ENCODE measurements at places on chromosomes 11 and 22.

- no peak for DNase-seq
Measured at GRCh38 chr11:60511393-60511792, 3.8 kb upstream of the MS4A13 start.

GRCh38 chr22:28021998-28022660 lies 103.1 kb upstream of the PITPNB start:
- no peak for DNase-seq

- no peak for DNase-seq
Measured at GRCh38 chr22:17875156-17875555, 100.9 kb upstream of the BID start.

DNA sequence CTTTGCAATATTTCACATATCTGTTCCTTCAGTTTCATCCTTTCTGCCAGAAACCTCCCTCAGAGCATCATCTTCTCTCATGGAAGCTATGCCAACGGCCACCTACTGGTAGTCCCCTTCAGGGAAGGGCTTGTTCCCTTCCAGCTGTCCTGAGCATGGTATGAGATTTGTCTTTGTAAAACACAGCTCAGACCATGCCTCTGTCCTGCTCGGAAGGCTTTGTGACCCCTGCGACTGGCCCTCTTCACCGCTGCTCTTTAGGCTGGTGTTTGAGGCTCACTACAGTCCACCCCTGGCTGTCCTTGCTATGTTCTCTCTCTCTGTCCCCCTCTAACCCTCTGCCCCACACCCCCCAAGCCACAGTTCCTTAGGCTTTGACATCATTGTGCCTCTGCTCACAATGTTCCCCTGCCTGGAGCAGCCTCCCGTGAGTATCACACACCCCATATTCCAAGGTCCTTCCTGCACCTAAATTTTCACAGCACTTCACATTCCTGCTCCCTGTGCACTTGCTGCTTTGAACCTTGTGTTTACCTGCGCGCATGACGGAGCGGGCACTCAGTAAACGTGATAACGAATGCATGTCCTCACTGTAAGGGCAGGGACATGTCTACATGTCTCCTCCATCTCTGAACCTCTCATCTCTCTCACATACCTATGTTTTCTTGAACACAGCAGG lies 24.0 kb upstream of the ACER3 start:
- no peak for DNase-seq

DNA sequence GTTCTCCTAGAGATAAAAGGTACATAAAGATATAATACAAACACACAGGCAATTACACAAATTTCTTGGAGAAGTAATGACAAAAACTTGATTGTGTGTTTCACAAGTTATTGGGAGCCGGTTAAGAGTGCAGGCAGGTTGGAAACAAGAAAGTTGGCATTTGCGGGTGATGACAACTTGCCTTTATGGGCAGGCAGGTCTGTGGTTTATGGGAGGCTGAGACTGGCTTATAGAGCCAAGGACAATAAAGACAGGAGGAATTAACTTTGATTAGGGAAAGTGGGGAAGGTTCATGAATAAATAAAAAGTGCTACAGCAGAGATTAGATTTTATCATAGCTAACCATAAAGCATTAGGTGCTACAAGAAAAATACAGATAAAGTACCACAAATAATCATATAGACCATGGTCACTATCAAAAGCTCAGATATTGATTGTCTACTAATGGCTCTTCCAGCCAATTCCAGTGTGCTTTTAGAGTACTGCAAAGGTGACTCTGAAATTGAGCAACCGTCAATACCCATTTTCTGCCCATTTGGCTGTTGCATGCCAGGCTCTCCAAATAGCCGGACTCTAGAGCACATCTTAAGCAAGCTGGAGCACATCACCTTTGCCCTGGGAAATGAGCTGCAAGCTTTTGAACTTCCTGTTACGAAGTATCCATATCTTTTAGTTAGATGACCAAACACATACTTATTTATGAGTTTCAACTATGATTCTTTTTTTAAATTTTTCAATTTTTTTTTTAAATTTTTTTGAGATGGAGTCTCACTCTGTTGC lies 33.9 kb upstream of the GAB2 start:
- DNase-seq: no peak

DNA sequence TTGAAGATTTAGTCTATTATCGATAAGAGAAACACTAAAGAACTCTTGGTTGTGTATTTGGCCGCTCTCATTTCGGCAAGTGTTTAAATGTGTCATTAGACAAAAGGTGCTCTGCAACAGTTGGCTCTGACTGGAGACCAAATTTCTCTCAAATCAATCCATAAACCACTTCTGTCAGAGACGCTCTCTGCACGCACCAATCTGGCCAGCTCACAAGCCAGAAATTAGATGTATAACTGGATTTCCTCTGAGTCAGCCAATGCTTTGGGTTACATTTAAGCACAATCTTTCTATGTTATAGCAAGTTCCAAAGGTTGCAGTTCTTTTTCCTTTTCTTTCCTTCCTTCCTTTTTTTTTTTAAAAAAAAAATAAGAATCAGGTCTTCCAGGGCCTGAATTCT lies 17.6 kb upstream of the PARVA start:
- no peak for DNase-seq

DNA sequence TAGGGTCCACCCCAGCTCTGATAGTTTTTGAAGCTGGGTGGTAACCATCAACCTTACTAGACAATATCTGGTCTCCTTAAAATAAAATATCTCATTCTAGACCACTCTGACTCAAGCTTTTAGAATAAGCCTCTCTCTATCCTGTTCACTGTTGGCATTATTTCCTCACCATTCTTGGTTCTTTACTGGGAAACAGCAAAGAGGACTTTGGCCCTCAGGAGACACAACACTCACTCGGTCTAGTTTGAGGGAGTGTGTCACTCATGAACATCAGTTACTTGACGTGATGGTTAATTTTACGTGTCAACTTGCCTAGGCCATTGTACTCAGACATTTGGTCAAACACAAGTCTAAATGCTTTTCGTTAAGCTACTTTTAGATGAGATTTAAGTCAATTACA lies 110.6 kb downstream of the FAM76B start:
- no peak for DNase-seq

DNA sequence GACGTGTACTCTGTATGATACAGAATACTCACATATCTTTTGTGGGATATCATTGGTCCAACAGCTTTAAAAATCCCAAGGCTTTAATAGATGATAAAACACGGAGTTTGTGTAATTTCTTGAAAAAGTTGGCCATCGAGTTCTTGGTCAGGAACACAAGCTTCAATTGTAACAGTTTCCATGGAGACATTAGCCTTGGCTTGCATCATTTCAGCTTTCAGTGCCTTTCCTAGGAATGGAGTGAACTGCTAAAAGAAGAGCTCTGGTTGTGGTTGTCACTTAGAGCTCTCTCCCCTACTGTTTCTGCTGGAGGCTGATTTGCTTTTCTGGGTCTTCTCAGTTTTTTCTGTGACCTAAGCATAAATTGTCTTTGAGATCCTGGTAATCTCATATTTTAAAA lies 14.2 kb downstream of the BMAL1 start:
- no peak for DNase-seq

DNA sequence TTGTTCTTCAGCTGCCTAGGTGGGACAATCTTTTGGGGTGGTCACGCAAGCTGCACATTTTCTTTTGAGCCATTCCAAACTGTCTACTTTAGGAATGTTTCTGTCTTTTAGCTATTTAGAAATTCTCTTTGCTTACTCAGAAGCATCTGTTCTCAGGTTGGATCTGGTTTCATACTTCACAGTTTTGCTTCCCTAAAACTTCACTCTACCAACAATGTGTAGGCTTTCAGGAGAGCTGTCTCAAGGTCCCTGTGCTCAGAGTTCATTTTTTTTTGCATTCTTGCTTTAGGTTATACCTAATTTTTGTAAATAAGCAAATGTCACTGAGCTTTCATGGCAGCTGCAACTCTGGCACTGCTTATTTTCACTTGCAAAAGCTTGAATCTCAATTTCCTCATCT lies 36.7 kb downstream of the CCDC90B start:
- DNase-seq: no peak

DNA sequence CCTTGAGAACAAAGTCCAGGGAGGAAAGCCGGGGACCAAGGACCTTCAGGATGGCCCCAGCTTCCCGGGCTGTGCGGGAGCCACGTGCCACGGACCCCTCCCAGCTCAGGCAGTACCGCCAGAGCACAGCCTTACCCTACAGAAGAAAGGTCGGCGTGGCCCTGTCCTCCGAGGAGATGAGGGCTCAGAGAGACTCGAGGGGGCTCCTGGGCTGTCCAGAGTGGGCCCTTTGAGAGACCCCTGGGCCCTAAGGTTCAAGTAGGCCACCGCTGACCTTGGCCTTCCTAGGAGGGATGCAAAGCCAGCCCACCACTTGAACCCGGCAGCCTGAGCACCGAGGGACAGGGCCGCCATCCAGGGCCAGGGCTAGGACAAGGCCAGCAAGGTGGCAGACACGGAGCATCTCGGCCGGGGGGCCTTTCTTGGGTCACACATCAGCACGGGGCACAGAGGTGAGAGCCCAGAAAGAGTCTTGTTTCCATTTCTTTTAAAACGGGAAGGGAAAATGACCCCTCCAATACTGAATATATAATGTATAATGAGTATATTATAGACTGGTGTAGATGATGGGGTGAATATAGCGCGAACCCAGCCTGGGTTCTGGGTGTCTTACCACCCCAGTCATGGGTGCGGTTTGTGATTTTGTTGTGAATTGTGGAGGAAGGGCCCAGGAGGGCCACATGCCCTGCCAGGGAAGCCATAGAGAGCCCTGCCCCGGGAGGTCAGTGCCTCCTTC lies 34.4 kb upstream of the PPARA start:
- DNase-seq: no peak

- DNase-seq: no peak
Measured at GRCh38 chr11:46920755-46921154, 2.4 kb upstream of the LRP4 start.

- no peak for DNase-seq
Measured at GRCh38 chr22:48365386-48365785, 1462.3 kb downstream of the BRD1 start.

DNA sequence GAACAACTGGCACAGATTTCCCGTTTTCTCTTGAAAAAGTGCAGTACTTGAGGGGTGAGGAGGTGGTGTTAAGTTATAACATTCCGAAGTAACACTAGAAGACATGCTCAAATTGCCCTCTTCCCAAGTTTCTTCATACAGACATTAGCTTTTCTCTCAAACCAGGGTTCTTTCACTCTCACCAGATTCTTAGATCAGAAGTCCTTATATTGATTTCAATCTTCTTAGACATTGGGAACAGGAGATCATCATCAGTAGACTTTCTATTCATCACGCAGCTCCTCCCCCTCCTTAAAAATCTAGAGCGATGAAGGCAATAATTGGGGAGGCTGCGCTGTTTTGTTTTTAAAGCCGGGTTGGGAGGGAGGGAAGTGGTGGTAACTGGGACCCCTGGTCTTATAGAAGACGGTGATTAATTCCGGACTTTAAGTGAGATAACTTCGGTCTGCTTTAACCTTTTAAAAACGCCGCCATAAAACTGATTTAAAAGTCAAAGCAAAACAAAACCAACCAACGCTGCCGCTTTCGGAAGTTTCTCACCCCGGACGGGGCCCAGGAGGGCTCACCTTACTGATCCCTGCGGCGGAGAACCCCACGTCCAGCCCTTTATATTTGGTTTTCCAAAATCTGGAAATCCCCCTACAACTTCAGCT lies 665 bp downstream of the USP28 start:
- no peak for DNase-seq

DNA sequence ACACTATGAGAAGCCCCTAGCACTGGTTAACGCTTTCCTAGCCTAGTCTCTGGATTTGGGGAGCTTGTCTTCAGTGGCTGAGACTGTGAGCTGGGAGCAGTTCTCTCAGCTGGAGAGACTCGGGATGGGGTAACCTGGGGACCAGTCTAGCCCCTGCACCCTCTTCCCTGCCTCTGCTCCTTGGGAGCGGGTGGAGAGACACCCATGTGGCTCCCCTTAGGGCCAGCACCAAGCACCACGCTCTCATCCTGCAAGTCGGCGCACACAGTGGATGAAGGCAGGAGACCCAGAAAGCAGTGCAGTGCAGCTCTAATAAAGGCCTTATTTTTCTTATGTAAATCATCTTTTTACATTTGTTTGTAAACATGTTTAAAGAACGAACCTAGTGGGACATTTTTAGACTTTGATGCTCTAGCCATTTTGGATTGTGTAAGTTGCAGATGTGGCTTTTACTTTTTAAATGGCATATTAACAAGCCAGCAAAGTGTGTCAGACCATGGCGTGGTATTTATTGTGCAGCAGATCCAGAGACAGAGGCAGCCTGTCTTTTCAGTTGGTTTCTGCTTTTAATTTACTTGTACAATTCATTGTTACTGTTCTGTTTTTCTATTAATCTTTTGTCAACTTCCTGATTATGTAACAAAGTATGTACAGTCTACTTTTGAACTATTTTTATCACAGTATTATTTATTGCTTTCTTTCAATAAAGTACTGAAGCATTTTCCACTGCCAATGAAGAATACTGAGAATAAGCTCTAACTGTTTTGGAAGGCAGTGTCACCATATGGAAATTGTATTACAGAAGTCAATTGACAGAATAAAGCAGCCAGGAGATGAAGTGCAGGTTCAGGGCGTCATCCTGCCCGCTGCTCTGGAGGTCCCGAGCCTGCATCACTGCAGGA lies 14.4 kb upstream of the CTTN start:
- no peak for DNase-seq

DNA sequence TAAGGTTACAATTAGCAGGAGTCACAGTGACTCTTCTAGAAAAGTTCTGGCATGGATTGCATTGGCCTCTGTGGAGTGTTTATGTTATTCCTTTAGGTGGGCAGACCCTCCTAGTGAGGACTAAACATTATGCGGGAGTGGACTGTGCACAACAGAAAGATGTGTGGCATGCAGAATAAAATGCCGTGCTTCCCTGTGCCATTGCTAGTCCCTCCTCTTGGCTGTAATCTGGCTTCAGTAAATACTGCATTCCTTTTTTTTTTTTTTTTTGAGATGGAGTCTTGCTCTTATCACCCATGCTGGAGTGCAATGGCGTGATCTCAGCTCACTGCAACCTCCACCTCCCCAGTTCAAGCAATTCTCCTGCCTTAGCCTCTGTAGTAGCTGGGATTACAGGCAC lies 45.0 kb downstream of the SLC5A1 start:
- no peak for DNase-seq

DNA sequence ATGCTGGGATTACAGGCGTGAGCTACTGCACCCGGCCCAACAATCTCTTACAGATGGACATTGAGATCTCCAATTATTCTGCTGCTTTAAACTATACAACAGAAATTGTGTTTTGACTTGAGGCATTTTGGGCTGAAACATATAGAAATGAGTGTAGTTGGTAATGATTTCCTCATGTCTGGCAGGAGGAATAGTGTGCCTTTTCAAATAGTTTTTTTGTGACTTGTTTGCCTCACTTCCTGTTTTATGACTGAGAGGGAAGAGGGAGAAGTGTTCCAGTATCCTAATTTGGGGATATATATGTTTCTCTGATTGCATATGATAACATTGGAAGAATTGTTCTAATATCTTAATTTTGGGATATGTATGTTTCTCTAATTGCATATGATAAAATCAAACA lies 40.2 kb downstream of the EP300 start:
- no peak for DNase-seq

GRCh38 chr11:113833151-113833550 lies 42.2 kb downstream of the USP28 start:
- DNase-seq: no peak

- no peak for DNase-seq
Measured at GRCh38 chr11:47675851-47676250, 33.5 kb upstream of the MTCH2 start.

- DNase-seq: no peak
Measured at GRCh38 chr22:20092477-20092854, 12.4 kb downstream of the DGCR8 start.

GRCh38 chr11:10317776-10318526 lies 13.1 kb downstream of the ADM start:
- DNase-seq: no peak
